ENCODE measurements at places on chromosomes 7 and 10.

GRCh38 chr7:133001727-133002126 lies 80.2 kb downstream of the CHCHD3 start:
- DNase-seq, result no peak

DNA sequence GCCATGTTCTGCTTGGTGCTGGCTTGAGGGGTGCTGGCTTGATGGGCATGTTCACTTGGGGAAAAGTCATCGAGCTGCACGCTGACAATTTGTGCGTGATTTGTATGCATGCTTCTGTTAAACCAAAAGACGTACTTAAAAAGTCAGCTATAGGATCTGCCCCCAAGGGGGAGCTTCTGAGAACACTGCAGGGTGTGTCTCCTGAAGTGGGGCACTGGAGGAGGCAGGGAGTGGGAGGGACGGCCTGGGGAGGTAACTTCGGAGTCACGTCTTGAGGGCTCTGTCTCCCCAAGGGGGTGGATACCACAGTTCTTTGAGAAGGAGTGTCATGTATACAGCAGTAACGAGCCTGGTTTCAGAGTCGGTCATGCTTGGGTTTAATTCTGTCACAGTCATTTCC lies 406.5 kb downstream of the PLXNA4 start:
- DNase-seq, result no peak

- no peak for DNase-seq
These were observed 179.9 kb upstream of the KLF14 start for GRCh38 chr7:130913639-130914553.

GRCh38 chr10:70267161-70267933 lies 16.5 kb downstream of the NPFFR1 start:
- DNase-seq, result no peak

DNA sequence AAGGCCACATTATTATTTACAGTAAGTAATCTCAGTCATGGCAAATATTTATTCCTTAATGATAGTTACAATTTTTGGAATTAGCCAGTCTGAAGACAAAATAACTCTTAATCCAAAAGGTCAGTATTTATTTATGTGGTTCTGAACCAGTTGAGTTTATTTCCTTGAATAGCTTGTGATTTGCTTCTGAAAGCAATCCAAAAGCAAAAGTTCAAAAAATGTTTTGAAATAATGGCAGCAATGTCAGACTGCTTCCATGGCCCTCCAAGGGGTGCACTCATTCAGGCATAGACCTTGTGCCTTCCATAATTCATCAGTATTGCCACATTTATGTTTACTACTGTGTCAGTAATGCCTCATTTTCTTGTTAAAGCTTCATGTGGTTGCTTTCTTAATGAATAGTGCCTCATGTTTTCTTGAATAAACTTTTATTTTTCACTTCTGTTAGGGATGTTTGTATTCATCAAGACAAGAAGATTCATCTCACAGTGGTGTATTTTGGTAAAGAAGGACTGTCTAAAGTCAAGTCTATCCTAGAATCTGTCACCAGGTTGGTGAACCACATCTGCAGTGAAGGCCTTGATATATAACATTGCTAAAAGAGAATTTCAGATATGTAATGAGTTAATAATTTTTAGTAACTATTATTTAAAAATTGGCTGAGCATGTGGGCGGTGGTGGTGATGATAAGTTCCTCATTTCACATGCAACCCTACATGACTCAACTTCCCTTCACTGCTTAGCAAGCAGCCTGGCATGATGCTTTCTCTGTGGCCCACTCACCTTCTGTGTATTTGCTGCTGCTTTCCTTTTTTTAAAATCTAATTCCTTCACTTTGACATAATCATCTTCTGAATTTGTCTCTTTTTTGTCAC lies 22.0 kb downstream of the CSGALNACT2 start:
- DNase-seq, result no peak

- DNase-seq, result no peak
These were observed 30.6 kb downstream of the SORBS1 start for GRCh38 chr10:95530561-95530960.

- DNase-seq, result no peak
These were observed 348.5 kb downstream of the KCNMA1 start for GRCh38 chr10:77289027-77289501.

DNA sequence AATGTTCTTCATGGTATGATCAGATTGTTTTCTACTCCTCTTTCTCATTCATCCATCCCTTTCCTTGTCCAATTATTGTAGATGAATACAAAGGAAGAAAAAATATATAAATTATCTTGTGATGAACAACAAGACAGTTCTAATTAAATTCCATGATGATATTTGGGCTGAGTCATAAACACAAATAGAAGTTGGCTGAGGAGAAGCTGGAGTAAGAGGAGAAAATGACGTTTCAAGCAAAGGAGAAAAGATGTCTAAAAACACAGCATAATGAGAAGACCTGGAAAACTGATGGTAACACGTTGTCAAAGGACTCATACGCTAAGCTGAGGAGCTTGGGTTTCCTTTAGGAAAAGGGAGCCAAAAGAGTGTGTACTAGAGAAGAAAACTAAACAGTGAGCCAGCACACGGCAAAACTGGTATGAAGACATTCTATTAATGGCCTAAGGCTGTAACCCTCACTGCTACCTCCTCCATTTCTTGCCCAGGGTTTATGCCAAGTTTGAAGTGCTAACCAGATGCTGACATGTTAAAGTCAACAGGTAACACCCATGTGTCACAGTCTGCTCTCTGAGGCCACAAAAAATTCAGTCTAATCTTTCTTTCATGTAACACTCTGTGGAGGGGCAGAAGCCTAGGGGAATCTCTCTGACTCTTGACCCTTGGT lies 26.1 kb downstream of the ZFAND4 start:
- no peak for DNase-seq

- DNase-seq, result no peak
These were observed 826.1 kb downstream of the GRM8 start for GRCh38 chr7:126426652-126427051.

- no peak for DNase-seq
These were observed 48.0 kb downstream of the HSPA12A start for GRCh38 chr10:116694243-116694926.

- no peak for DNase-seq
These were observed 627.6 kb upstream of the PHF14 start for GRCh38 chr7:10346032-10346431.

GRCh38 chr7:63899691-63900393 lies 98.8 kb upstream of the ZNF722 start:
- peak; percentile 73 for DNase-seq

DNA sequence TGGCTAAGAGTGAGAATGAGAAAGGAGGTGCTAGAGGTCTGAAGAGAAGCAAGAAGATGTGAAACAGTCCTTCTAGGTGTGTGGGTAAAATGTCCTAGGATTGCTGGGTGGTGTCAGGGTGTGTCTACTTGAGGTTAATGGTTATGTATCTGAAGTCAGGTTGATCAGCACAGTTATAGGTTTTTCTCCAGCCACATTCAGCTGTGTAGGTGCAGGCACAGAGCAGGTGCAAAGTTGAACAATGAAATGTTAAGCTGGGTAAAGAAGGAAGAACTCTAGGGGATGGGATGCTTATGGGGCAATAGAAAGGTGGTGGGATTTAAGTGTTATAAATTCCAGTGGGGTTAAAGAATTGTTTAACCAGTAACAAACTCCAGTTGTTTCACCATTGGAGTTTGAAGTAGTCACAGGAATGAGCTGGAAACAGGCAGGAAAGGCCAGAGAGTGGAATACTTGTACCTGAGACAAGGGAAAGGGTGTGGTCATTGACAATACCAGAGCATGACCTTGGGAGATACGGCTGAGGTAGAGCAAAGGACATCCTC lies 200.4 kb upstream of the YAE1 start:
- DNase-seq, result no peak

DNA sequence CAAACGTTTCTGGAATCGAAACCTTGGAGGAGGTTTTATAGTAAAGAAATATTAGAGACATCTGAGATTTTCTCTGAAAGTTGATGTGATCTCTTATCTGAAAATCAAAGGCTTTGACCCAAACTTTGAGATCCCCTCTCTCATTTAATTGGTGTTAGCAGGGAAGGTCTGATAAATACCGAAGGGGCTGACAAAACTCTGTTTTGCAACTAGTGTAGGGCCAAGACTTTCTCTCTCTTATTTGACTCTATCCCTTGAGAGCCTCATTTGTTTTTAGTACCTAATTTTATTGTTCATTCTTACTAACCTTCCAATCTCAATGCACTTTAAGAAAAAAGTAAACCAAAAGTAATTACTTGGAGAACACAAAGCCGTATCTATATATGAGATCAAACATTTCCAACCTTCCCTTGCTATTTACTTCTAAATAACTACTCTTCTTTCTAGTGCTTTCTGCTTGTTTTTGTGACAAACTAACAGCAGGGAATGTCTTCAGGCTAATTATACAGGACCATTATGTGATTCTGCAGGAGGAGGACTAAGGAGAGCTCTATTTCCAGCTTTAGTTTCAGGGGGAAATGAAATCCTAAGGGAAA lies 33.4 kb upstream of the NPVF start:
- no peak for DNase-seq

DNA sequence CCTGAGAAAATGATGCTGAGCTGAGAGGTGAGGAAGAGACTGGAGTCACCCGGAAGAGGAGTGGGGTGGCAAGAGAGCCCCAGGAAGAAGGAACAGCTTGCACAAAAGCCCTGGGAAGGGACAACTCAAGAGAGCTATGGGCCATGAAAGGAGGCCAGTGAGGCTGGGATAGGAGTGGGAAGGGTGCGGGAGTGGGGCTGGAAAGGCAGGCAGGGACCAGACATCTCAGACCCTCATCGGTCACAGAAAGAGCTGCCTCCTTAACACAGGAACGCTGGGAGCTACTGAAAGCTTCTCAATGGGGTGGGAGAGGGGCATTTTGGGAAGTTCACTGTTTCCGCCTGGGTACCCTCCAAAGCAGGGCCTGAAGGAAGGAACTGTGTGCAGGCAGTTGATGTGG lies 122.0 kb upstream of the UNC5B start:
- DNase-seq, result no peak

- DNase-seq, result no peak
These were observed 14.0 kb upstream of the CUX1 start for GRCh38 chr7:101803203-101804087.

DNA sequence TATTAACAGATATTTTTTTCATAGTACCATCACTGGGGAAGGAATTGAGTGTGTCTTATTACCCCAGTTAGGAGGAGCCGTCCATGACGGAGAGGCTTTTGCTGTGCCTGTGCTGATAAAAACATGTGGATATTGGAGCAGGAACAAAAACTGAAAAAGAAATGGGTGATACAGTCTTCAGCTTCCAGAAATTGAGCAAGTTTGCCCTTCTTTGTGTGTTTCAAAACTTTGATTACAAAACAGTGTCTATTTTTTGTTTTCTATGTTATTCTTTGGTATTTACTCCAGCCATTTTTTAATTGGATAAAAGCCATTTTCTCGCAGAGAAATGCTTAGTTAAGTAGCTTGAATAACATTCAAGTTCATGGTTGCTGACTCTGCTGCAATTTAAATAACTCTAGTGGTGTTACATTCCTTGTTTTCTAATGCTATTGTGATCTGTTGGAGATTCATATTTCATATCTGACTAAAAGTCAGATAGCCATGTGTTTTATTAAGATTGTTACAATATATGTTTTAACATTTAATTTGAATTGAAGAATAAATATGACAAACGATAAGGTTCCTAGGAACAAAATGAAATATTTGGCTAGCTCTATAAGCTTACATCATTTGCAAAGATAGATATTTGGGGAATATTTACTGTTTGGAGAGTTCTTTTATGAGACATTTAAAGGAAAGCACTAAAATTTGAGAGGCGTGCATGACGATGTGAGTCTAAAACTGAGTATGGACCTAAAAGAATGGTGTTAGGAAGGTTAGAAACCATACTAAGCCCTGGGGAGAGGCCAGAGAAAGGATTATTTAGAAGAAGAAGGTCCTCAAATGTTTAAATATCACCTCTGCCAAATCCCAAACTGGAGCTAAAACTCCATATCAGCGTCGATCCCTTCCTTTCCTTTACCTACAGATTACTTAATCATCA lies 747.3 kb upstream of the CELF2 start:
- no peak for DNase-seq

DNA sequence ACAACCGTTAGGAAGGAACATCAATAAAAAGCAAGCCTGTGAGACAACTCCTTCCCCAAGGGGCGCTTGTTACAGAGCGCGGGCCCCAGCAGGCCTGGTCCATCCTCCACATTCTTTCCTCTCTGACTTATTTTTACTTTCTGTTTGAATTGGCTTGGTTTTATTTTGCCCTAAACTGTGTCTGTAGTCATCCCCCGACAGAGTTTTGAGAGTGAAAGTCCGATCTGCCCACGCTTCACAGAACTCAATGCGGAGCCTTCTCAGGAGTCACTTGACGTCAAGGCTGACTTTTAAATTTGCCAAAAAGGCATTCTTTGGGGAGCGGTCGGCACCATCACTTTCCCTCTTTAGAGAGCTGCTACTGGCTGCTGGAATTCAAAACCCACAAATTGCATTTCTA lies 150.1 kb upstream of the KLF6 start:
- DNase-seq, result peak; percentile 22

- no peak for DNase-seq
These were observed 3.0 kb downstream of the PCLO start for GRCh38 chr7:83159731-83160130.

GRCh38 chr7:127974446-127975035 lies 56.7 kb downstream of the LRRC4 start:
- no peak for DNase-seq

GRCh38 chr7:12581897-12582296 lies 11.4 kb downstream of the SCIN start:
- no peak for DNase-seq

DNA sequence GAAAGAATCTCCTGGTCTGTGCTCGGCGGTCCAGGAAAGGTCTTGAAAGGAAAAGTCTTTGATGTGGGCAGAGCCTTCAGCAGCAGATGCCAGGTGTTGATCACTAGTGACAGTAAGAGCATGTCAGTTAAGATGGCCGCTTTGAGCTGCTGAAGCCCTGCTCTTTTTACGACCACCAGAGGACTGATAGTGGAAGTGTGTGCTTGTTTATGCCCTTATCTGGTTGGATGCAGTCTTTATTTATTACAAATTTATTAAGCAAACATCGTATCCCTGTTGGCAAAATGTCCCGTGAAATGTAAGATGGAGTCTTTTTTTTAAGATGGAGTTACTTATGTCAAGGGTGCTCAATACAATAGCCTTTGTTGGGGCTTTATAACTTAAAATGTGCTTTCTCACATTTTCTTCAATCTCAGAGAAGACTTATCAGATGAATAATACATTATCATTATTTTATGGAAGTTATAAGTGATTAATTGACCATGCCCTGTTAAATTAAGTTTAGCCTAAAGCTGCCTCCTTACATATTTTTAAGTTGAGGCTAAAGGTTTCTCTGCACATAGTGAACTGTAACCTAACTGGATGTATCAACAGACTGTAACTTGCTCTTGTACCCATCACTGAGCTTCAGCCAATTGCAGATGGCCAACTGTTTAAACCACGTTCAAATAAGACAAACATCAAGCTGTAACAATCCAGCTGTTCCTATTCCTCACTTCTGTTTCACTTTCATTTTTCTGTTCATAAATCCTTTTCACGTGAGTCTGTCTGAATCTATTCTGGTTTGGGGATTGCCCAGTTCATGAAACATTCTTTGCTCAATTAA lies 97.4 kb upstream of the PIK3CG start:
- DNase-seq, result peak; percentile 43

DNA sequence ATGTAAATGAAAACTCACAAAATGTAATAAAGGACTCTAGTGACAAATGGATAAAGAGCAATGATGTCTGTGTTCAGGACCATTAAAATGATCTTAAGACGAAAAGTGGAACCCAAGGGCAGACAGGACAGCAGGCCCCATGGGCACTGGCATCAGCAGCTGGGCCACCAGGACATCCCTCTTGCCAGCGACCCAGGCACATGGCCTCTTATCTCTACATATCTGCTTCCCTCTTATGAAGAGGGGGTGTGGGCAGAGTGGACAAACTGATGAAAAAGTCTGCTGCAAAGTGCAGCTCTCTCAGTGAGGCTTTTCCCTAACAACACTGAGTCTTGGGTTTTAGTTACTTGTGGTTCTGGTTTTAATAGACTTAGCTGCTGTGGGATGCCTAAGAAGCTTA lies 44.8 kb upstream of the ANKRD1 start:
- no peak for DNase-seq
